HTR-8/SVneo (cell line): ENCODE measurements at places on chromosomes 1 and 21.

GRCh38 chr1:41639332-41639936 is 155.0 kb upstream of the EDN2 start:
- DNase-seq: no peak

GRCh38 chr1:178341261-178341956 is 155.4 kb downstream of the CLEC20A start:
- DNase-seq: peak; percentile 63

DNA sequence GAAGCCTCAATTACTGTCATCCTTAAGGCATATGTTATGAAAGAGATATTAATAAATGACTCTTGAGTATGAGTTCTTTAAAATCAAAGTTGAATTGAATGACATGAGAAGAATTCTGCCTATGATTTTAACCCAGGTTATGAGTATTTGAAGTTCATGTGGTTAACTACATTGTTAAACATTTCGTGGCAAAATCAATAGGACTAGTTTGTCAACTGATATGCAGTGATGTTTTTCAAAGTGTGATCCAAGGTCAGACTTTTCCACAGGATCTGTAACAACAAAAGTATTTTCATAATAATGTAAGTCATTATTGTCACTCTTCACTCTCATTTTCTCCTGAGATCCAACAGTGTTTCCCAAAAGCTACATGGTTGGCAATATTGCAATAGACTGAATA is 189.5 kb downstream of the DENND1B start:
- DNase-seq: no peak

DNA sequence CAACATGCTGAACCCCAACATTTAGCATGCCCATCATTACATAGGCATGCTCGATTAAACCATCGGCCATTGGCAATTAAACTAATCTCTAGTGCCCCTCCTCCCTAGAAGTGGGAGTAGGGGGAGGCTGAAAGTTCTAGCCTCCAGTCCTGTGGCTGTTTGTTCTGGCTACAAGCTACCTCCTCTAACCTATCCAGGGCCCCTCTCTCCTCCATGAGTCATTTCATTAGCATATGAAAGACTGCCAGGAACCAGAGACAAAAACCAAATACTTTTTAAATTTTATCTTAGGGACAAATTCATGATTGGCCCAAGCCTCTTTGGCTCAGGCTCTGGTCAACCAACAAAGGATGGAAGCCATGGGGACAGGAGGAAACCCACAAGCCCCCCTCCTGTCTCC is 231.1 kb downstream of the CACNA1E start:
- DNase-seq: no peak

- no peak for DNase-seq
Measured at GRCh38 chr1:189021577-189021976, 1456.1 kb downstream of the BRINP3 start.

DNA sequence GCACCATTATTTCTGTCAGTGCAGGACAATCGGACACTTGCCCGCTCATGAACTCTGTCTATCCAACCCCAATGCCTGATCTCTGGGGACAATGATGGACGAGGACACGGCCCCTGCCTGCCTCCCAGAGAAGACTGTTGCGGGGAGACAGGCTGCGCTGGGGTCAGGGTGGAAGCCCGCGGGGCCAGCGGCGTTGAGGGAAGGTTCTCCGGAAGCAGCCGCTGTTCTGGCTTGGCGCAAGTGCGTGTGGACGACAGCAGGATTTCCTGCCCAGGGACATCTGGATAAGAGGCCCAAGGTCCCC is 18.8 kb downstream of the RHBG start:
- no peak for DNase-seq

GRCh38 chr21:46064870-46065214 is 33.1 kb upstream of the COL6A2 start:
- DNase-seq: no peak
